Heart right ventricle (tissue), 16 donors: ENCODE measurements at places on chromosomes 7 and 10. TPM values are rescaled to one million over a fixed set of nuclear protein-coding genes. Genes with fewer than 3 reads are reported as not detected.
A peak's percentile ranks its signal among the peaks of the same experiment; 100 is the strongest.

DNA sequence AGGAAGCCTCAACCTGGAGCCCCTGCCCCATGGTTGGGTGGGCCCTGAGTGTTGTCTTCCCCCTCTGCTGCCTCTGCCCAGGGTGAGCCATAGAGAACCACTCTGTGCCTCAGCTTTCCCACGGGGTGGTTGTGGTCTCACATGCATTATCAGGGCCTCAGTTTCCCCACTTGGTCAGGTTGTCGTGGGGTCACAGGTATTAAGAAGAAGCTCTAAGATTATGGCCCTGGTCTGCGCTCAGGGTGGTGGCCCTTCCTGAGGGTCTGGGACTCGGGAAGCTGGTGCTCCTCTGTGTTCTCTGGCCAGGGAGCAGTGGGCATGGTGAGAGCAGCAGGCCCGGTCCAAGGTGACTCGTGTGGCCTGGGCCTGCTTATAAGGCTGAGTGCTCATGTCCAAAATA lies 17.8 kb downstream of the LRRC27 start:
- DNase-seq: no peak
- no peak overlapping the region for H3K27ac ChIP-seq
- H3K4me1 ChIP-seq: no peaks in the 10 kb centered on the region
- no peak overlapping the region for H3K4me3 ChIP-seq

Gene FASTK
- total RNA-seq: 73.3 TPM

- peaks cover 75% of the 10 kb centered on the region for H3K27me3 ChIP-seq
- H3K36me3 ChIP-seq: no peaks in the 10 kb centered on the region
- H3K4me1 ChIP-seq: no peaks in the 10 kb centered on the region
- peak within 1 kb of the TSS; percentile 36 for H3K4me3 ChIP-seq
Measured at GRCh38 chr10:103276896-103277712, at the start of gene INA. TSS of gene INA (plus strand) at chr10:103277138. CDS start at chr10:103277212, 74 bp downstream.

GRCh38 chr7:44378744-44379143 lies 53.4 kb upstream of the CAMK2B start:
- DNase-seq: no peak
- no peaks in the 10 kb centered on the region for H3K4me1 ChIP-seq
- no peak overlapping the region for H3K27ac ChIP-seq
- no peaks in the 10 kb centered on the region for H3K36me3 ChIP-seq
- no peak overlapping the region for H3K4me3 ChIP-seq
- no peaks in the 10 kb centered on the region for H3K27me3 ChIP-seq

DNA sequence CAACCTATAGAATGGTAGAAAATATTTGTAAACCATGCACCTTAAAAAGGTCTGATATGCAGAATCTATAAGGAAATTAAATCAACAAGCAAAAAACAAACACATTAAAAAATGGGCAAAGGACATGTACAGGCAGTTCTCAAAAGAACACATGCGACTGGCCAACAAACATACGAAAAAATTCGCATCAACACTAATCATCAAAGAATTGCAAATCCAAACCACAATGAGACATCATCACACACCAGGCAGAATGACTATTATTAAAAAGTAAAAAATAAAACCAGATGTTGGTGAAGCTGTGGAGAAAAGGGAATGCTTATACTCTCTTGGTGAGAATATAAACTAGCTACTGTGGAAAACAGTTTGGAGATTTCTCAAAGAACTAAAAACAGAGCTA lies 33.2 kb downstream of the TMEM229A start:
- no peaks in the 10 kb centered on the region for H3K27me3 ChIP-seq
- H3K36me3 ChIP-seq: no peaks in the 10 kb centered on the region
- H3K4me1 ChIP-seq: no peaks in the 10 kb centered on the region
- DNase-seq: no peak
- H3K27ac ChIP-seq: no peak overlapping the region

- no peak for DNase-seq
- no peaks in the 10 kb centered on the region for H3K27me3 ChIP-seq
Measured at GRCh38 chr10:26300001-26300400, 83.4 kb downstream of the GAD2 start.

DNA sequence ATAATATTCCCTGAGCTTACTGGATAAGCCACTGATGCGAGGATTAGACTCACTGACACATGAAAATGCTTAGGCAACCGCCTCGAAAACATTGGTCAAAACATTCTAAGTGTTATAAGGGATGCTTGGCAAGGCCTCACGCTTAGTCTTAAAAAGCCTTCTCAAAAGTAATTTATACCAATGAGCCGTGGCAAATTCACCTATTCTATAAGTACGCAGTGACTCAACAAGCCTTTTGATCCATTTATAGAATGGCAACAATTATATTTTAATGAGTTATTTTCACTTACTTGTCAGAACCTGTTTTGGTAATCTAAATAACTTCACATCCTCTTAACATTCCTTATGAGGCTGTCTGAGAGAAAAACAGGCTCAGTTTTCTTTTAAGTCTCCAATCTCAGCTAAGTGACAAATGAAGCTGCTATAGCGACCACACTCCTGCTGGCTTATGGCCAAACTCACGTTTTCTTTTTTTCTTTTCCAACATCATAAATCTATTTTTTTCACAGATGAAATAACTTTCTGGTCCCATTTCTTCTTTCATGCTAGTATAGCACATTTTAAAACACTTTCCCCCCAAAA lies 121.2 kb upstream of the AFAP1L2 start:
- peaks cover 81% of the 10 kb centered on the region for H3K4me1 ChIP-seq
- DNase-seq: no peak
- H3K4me3 ChIP-seq: peak overlapping the region; percentile 48

Gene CACNB2
- 36.9 TPM for total RNA-seq

- H3K27me3 ChIP-seq: no peaks in the 10 kb centered on the region
- no peak overlapping the region for H3K4me3 ChIP-seq
Measured at GRCh38 chr10:53839440-53840039, 961.5 kb downstream of the PCDH15 start.

DNA sequence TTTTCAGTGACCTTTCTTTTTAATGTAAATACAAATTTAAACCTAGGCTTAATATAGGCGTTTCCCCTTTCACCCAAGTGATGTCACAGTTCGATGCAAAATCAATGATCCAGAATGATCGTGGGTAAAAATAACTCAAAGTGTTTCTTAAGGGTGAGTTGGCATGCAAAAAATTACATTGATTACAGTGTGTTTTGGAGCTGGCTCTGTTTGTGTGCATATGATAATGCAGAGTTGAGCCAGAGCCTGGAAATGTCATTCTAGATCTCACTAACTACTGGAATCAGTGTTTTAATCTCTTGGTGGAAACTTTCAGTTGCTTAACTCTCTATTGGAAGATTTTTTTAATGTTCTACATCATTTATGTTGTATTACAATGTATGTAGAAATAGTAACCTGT lies 72.5 kb upstream of the MXI1 start:
- H3K4me1 ChIP-seq: peaks cover 17% of the 10 kb centered on the region
- no peak for DNase-seq
- no peak overlapping the region for H3K4me3 ChIP-seq
- H3K27ac ChIP-seq: no peak overlapping the region
- H3K27me3 ChIP-seq: no peaks in the 10 kb centered on the region

Gene CPA2
- total RNA-seq: 0.96 TPM

Gene CLCN1
- total RNA-seq: not detected

DNA sequence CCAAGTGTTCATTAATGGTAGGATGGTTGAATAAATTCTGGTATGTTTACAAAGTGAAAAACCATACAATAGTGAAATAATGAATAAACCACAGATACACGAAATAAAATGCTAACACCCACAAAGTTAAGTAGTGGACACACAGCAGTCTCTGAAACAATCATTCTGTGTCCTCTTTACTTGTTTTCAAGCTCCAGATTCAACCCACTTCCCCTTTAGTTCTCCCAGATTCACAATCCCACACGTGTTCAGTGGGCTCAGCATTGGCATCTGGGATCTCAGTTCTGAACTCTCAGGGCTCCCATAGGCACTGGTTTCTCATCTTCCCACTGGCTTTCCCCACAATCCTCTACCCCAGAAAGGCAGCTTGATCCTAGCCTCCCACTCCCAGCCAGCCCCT lies 44.9 kb downstream of the SEM1 start:
- no peaks in the 10 kb centered on the region for H3K27me3 ChIP-seq
- H3K4me1 ChIP-seq: no peaks in the 10 kb centered on the region
- H3K36me3 ChIP-seq: no peaks in the 10 kb centered on the region
- H3K27ac ChIP-seq: no peak overlapping the region

DNA sequence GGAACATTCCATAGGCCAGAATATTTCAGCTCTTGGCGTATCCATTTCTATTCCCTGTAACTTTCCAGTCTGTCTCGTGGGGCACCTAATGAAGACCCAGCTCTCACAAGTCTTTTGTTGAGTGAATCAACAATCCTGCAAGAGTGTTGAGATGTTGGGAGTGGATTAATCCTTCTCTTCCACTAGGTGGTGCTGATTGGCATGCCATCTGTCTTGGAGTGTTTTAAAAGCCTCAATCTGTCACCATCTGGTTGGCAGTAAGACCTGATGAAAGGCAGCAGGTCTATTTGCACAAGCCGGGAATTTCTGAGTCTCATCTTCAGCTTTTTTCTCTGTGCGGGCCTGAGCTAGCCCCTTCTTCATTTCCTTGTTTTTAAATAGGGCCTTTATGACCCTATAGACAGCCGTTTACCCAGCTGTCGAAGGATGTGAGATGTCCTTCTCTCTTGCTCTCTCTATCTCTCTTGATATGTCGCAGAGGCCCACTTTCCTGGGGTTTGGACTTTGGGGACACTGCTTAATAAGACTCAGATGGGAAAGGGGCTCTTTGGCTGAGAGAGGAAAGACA lies 180.5 kb downstream of the ZNF365 start:
- DNase-seq: no peak
- H3K36me3 ChIP-seq: no peaks in the 10 kb centered on the region
- no peaks in the 10 kb centered on the region for H3K27me3 ChIP-seq
- H3K27ac ChIP-seq: no peak overlapping the region

Gene HILPDA
- total RNA-seq: 65.0 TPM

Gene ZSWIM8
- total RNA-seq: 56.7 TPM

- no peak overlapping the region for H3K4me3 ChIP-seq
- DNase-seq: no peak
- H3K27me3 ChIP-seq: no peaks in the 10 kb centered on the region
- no peak overlapping the region for H3K27ac ChIP-seq
- no peaks in the 10 kb centered on the region for H3K4me1 ChIP-seq
Measured at GRCh38 chr7:119572541-119572940, 700.4 kb upstream of the KCND2 start.
